ENCODE measurements at places on chromosomes 4 and X. TPM values are rescaled to one million over a fixed set of nuclear protein-coding genes. Genes with fewer than 3 reads are reported as not detected.
A peak's percentile ranks its signal among the peaks of the same experiment; 100 is the strongest.

- no peak for DNase-seq
These were observed 2.7 kb downstream of the SCML2 start for GRCh38 chrX:18351784-18352183.

GRCh38 chr4:6824772-6825402 lies 42.4 kb downstream of the KIAA0232 start:
- DNase-seq = no peak

DNA sequence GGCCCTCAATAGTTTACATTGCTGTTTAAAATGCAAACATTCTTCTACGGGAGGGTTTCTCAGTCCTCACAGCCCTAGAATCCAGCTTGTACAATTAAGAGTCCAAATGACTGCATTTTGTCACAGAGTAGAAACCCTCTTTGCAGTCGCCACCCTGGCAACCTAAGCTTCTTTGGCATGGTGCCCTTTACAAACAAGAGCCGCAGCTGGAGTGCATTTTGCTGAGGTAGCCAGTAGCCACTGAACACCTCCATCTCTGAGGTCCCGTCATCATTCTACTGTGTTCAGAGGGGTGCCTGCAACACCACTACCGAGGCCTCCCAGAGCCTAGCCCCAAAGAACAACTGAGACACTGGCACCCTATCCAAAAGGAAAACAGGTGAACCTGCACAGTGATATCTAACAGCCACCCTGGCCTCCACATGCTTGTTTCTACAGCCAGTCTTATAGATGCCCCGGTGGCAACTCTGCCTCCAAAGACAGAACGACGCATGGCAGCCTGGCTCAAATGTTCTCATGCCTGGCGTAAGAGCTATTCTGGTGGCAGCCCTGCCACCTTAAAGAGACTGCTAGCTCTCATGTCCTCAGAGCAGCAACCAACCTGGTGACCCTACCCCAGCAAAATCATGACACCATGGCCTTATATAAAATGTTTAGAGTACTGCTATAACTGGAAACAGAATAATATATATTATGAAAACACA lies 801.9 kb downstream of the TECRL start:
- no peak for DNase-seq

GRCh38 chr4:173464481-173464880 lies 65.5 kb downstream of the HAND2 start:
- no peak for DNase-seq

GRCh38 chr4:174334628-174335027 lies 50.9 kb downstream of the CEP44 start:
- DNase-seq = no peak

GRCh38 chr4:74100531-74100930 lies 1.5 kb upstream of the CXCL2 start:
- no peak for DNase-seq

DNA sequence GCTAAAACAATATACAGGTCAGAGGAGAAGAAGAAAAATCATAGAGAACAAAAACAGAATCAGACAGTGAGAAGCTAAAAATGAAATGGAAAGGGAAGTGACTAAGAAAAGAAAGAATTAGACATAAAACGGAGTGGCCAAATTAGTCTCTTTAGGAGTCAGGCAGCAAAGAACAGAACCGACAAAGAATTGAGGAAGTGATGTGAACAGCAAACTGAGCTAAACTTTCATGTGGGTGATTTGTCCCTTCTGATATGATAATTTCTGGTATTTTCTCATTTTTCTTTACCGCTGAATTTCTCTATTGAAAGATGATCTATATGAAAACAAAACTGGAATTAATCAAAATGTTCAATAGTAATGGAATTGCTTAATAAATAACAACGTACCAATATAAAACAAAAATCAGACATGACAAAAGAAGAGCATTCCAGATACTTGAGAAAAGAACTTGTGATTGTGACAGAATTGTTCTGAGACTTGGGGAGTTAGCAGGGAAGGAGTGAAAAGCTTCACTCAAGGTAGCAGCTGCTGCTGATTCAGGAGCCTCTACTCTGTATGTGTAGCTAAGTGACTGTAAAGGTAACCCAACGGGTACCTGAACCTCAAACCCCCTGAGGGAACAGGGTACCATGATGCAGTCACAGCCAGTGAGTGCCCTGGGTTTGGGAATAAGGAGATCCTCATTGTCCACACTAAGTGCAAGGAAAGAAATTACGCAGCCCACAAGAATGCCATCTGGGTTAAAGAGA lies 8.8 kb downstream of the TAPT1 start:
- no peak for DNase-seq

GRCh38 chrX:53031380-53031779 lies 17.2 kb upstream of the GPR173 start:
- no peak for DNase-seq

GRCh38 chr4:124713185-124713592 lies 657 bp upstream of the ANKRD50 start:
- no peak for DNase-seq

DNA sequence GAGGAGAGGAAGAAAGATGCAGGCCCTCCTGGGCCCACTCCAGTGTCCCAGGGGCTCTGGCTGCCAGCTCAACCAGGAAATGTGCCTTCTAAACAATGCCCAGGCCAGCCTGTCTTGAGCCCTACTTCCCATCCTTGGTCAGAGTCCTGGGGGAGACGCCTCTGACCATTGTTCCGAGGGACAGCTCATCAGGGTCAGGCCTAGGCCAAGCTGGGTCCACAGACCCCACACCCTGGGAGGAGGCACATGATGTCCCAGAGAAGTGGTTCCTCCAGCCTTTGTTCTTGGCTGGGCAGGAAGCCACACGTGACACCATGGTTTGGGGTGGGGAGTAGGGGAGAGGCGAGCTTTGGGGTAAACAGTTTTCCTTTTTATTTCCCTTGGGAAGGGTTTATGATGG lies 102.5 kb downstream of the EFNB1 start:
- no peak for DNase-seq

GRCh38 chr4:156252358-156252921 lies 298.8 kb upstream of the CTSO start:
- no peak for DNase-seq

- peak; percentile 70 for DNase-seq
These were observed 43.2 kb downstream of the SLC9A6 start for GRCh38 chrX:136028383-136028984.

GRCh38 chrX:123830309-123830708 lies 29.5 kb upstream of the XIAP start:
- no peak for DNase-seq

DNA sequence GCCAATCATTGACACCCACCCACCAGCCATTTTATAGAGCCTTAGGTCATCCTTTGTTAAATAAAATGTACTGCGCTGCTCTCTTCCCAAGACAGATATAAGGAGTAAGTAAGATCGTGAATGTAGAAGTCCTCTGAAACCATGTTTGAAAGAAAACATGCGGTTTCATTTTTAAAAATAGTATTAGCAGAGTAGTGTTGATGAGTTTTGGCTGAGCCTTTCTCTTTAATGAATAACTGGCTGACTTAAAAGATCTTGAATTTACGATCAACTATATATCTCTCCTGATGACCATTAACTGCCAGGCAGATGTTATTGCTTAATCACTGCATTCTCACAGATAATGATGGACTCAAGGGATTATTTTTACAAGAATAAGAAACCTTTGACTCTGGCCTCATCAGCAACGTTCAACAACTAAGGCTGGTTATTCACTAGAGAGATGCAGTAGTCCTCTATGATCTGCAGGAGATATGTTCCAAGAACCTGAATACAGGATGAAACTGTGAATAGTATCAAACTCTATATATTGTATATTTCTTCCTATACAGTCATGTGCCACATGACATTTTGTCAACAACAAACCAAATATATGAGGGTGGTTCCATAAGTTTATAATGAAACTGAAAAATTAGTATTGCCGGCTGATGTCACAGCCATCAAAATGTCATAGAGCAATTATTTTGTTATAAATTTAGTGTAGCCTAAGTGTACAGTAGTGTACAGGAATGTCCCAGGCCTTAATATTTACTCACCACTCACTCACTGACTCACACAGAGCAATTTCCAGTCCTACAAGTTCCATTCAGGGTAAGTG lies 80.8 kb downstream of the FAM13A start:
- no peak for DNase-seq

DNA sequence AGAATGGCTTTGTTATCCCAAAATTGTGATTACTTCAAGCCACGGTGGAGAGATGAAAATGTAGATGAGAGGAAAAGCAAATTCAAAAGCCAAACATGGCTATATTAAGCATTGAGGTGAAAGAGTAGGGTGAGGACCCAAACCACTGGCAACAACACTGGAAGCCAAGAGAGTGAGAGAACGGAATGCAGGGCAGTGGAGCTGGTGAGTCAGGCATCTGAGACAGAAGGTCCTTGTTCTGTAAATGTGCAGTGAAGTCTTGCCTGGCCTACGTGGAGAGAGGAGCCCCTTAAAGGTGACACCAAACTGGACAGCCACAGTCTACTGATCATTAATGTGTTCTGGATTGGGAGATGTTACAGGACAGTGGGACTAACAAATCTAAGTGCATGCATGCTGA lies 22.8 kb upstream of the SEC24B start:
- no peak for DNase-seq

DNA sequence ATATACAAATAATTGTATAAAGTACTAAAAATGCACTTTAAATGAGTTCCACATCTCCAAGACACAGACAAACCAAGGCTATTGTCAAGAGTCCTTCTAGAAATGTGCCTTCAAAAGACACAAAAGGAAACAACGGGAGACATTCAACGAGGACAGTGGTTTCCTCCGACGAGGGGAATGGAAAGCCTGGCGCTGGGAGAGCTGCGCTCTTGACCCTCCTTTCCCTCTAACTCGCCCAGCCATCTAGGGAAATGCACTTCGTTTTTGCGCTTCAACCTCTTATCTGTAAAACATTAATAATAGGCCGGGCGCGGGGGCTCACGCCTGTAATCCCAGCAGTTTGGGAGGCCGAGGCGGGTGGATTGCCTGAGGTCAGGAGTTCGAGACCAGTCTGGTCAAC lies 37.0 kb downstream of the ZFP42 start:
- no peak for DNase-seq

- no peak for DNase-seq
These were observed 6.6 kb upstream of the PDCL2 start for GRCh38 chr4:55598641-55599040.

DNA sequence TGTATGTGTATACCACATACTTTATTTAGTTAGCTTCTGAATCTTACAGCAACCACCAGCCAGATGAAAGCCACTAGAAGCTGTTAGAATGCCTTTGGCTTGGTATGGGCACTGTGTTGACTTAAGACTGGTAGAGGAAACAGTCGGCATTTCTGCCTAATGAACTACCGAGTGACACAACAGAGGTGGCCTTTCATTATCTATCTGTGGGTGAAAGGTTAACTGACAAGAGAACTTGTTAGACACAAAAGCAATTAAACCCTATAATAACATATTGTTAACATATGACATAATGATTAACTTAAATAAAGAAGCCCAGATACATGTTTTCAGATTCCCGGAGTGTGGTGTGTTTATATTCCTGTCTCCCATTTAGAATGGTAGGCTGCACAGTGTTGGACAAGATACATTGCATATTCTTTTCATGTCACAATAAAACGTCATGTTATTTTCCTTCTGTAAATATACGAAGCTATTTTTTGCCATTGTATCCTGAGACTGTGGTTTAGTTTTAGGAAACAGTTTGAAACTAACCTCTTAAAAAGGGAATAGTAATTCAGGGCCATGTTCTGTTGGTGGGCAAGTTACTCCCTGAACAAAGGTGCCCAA lies 181.5 kb downstream of the SLIT2 start:
- DNase-seq = no peak

DNA sequence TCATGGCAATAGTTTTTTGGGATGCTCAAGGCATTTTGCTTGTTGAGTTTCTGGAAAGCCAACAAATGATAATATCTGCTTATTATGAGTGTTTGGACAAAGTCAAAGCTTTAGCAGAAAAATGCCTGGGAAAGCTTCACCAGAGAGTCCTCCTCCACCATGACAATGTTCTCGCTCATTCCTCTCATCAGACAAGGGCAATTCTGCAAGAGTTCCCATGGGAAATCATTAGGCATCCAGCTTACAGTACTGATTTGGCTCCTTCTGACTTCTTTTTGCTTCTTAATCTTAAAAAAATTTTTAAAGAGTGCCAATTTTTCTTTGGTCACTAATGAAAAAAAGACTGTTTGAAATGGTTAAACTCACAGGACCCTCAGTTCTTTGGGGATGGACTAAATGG lies 136.3 kb downstream of the UBE2K start:
- DNase-seq = no peak

DNA sequence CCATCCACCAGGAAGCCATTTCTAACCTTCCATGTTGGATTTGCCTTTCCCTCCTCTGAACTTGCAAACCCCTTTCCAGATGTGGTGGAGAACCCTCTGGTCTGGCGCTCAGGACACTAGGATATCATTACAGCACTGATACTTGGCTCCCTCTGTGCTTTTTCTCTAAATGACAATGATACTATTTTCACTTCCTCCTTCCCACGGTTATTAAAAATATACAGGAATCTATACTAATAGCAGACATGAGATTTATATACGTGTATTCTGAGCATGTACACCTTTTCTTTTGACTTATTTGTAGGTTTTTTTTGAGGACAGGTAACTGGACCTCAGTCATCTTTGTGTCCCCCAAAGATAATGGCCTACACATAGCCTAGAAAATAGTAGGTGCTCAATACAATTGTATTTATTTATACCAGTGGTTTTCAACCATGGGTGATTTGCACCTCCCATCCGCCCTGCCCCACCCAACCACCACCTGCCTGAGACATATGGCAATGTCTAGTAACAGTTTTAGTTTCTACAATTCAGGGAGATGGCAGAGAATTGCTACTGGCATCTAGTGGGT lies 60.4 kb upstream of the PLAC8 start:
- DNase-seq = no peak

- no peak for DNase-seq
These were observed 119.1 kb downstream of the CEP135 start for GRCh38 chr4:56067826-56068225.

DNA sequence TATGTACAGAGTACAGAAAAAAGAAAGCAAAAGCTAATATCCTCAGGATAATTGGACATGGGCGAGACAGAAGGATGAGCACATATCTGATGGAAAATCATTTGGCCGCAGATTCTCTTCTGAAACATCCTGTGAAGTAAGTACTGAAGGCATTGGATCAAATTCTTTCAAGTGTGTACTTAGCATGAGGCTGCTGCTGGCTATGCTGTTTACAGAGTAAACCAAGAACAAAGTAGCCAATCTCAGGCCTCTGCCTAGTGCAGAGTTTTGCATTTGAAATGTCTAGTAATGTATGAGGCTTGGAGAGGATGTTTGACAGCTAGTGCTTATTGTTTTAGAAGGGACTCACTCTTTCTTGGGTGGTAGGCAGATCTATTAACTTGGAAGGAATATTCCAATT lies 128.5 kb downstream of the MAGEC2 start:
- no peak for DNase-seq

GRCh38 chr4:2286904-2287593 lies 25.1 kb upstream of the MXD4 start:
- no peak for DNase-seq

GRCh38 chrX:153064061-153064460 lies 7.8 kb downstream of the PNMA3 start:
- no peak for DNase-seq

ZIC3 gene
- total RNA-seq = not detected

CENPE gene
- total RNA-seq = 4.8 TPM

ABCE1 gene
- total RNA-seq = 33.8 TPM

CXXC4 gene
- total RNA-seq = 0.82 TPM

PRDM8 gene
- 6.0 TPM for total RNA-seq

GUF1 gene
- 14.1 TPM for total RNA-seq

EMCN gene
- total RNA-seq = not detected

ATXN3L gene
- total RNA-seq = not detected

DNAJB14 gene
- 90.0 TPM for total RNA-seq

RS1 gene
- not detected for total RNA-seq

UGT2B17 gene
- total RNA-seq = 0.28 TPM

MBNL3 gene
- total RNA-seq = 64.3 TPM

All from natural killer cell (primary cell).